Activated naive CD4-positive, alpha-beta T cell (primary cell): ENCODE measurements at places on chromosomes 1 and 21.

DNA sequence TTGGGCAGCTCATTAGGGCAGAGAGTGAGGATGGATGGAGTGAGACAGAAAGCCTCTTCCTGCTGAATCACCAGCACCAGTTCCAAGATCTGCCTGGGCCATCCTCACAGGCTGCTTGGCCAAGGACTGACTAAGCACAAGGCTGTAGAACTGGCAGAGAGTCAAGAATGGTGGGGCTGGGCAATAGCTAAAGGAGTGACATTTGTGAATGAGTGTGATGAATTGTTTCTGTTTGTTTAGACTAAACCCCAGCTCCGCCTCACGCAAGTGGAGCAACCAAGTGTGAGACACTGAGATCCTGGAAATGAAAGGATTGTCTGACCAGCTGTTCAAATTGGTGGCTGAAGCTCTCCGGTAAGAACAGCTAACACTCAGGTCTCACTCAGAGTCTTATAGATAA is 38.6 kb downstream of the BRINP2 start:
- DNase-seq: no peak

- DNase-seq: no peak
These were observed 50.8 kb upstream of the BOLA1 start for GRCh38 chr1:149848340-149849110.

GRCh38 chr1:222247081-222247480 is 300.8 kb downstream of the HHIPL2 start:
- no peak for DNase-seq

DNA sequence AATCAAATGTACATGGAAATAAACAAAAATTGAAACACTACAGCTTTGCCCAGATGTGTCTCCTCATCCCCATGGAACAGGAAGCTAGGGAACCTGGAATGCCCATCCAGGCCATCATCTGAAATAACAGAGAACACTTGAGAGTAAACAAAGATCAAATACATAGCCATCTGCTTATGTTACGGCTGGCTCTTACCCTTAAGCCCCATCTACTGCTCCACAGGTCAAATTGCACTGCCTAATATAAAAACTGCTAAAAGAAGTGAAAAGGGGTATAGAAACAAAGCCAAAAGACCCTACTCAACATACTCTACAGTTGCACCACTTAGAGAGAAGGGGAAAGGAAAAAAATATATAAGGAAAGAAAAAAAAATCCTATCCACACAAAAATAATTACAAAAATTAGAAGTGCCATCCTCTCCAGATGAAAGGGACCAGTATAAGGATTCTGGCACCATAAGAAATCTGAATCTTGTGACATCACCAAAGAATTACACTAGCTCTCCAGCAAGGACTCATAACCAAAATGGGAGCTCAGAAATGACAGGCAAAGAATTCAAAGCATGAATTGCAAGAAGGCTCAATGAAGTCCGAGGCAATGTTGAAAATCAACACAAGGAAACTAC is 26.9 kb downstream of the OR6Y1 start:
- no peak for DNase-seq

DNA sequence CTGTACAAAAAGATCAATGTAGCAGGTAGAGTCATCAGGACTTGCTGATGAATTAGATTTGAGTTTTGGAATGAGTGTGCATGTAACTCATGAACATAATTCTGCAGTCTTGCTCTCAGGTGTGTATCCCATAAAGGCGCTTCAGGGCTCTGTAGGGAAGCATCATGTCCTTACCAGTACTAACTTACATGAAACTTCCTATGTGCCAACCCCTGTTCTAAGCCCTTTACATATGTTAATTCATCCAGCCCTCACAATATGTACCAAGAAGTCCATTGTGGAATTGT is 2.1 kb upstream of the FCRLB start:
- no peak for DNase-seq

GRCh38 chr21:45845770-45846090 is 135.8 kb upstream of the COL6A1 start:
- DNase-seq: no peak

GRCh38 chr1:22206551-22207125 is 63.7 kb upstream of the WNT4 start:
- DNase-seq: no peak

GRCh38 chr1:31712630-31713029 is 8.8 kb upstream of the COL16A1 start:
- no peak for DNase-seq

- DNase-seq: no peak
These were observed 12.9 kb upstream of the BCL10 start for GRCh38 chr1:85289207-85289847.
